ENCODE measurements at places on chromosomes 5 and 9.
A peak's percentile ranks its signal among the peaks of the same experiment; 100 is the strongest.

DNA sequence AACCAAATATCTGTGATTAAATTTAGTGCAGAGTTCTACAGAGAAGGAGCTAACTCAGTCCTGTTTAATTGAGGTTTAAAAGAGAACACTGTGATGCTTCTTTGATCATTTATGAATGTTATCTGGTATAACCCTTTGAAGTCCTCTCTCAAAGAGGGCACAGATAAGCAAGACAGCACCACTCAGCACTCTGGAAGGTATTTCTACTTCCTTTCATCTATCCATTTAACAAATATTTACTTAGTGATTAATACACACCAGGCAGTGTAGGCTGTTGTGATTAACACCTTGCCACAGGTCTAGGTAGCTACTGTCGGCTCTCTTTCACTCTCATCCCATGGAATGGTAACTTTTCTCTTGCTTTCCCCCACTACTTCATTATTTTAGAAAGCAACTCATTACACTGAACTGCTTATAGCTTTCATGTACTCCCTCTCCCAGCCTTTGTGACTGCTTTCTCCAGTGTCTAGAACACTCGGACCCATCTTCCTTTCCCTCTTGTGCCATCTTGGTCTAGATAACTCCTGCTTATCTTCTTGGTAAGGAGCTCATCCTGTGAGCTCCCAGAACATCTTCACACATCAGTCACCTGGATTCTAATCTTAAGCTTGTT is 54.7 kb downstream of the GLDC start:
- no peak for DNase-seq

DNA sequence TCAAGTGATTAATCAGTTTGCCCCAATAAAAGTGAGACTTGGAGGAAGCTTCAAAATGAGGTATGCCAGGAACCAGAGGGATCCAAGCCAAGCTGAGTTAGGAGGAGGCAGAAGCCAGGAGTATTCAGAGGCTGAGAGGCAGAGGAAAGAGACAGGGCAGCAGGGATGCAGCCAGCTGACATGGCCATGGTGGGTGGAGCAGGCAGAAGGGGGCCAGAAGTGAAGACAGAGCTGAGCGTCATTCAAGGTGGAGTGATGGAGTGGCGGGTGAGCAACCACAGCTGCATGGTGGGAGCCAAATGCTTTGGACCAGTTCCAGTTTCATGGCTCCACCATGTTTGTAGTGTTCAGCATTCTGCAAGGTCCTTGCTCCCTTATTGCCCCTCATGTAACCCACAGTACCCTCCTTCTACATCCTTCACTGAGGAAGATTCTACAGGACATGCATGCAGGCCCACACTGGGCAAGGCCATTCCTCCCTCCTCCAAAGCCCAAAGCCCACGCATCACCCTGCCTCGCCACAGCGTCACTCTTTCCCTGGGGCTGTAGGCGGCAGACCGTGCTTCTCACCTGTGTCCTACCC is 100.6 kb downstream of the FSTL4 start:
- DNase-seq: no peak

DNA sequence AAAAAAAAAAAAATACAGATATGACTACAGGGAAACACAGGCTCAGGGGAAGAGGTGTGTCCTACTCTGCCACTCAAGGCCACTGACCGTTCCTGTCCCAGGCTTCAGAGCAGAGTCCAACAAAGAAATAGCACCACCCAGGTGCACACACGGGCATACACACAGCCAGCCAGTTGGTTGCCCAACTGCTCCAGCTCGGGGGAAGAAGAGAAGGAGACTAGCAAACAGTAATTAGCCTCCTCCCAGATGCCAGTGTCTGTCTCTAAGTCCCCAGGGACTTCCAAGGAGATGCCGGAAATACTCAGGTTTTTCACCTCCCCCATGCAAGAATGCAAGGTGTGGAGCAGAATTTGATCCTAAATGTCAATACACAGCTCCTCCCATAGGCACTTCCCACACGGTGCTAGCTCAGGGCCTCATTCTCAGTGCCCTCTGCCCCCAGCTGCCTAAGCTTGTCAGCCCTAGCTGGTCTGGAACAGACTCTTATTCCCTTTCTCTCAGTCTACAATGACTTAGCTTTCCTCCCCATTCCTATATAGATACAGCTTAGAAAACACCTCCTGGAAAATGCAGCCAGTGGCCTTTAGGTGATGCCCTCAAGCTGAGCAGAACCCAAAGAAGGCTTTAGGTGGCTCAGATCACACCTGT is 1.7 kb downstream of the MYORG start:
- DNase-seq: no peak

DNA sequence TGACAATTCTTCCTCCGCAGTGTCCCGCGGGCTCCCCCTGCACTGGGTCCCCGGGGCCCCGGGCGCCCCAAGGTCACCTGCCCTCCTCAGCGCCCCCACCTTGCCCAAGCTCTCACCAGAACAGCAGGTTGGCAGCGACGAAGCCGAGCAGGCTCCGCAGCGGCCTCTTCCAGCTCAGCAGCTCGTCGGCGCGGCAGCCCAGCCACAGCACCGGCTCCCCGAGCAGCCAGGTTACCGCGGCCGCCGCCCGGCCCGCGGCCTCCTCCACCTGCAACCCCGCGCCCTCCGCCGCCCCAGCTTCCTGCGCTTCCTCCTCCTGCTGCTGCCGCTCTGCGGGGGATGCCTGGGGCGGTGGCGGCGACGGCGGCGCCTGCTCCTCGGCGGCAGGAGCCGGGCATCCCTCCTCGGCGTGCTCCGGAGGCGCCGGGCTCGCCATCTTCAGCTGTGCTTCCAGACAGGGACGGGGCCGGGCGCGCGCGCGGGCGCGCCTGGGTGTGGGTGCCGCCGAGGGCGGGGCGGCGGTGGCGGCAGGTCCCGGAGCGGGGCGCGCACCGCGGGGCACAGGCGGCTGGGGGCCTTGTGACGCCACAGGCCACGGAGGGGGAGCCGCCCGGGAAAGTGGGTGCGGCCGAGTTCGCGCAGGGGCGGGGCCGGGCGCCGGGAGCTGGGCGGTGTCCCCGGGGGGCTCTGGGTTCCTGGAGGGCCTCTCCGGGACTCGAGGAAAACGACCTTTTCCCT is at the start of gene RETREG1:
RETREG1 (minus strand) TSS at position 462 of the 738 bp plus-strand sequence; CDS start at position 436, 26 bp downstream.
- peak; percentile 71 for DNase-seq

- no peak for DNase-seq
Measured at GRCh38 chr5:54988218-54988617, 2.8 kb upstream of the ESM1 start.

Measured in activated CD8-positive, alpha-beta memory T cell treated with anti-CD3 and anti-CD28 coated beads for 1 hour (primary cell).